ENCODE measurements at places on chromosomes 12 and 14.
A peak's percentile ranks its signal among the peaks of the same experiment; 100 is the strongest.

- no peak for DNase-seq
These were observed 6.2 kb downstream of the DUSP6 start for GRCh38 chr12:89345830-89346740.

DNA sequence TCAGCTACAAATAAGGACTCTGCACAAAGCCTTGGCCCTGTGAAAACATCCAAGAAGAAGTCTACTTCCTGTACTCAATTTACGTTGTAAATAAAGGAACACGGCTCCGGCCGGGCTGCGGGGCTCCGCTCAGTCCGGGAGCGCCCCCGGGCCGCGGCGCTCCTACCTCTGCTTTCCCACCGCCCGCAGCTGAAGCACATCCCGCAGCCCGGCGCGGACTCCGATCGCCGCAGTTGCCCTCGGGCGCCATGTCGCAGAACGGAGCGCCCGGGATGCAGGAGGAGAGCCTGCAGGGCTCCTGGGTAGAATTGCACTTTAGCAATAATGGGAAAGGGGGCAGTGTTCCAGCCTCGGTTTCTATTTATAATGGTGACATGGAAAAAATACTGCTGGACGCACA is 502.3 kb upstream of the FOXG1 start:
- no peak for DNase-seq

- DNase-seq, result no peak
These were observed 333.3 kb downstream of the SLC16A7 start for GRCh38 chr12:59929110-59929509.

DNA sequence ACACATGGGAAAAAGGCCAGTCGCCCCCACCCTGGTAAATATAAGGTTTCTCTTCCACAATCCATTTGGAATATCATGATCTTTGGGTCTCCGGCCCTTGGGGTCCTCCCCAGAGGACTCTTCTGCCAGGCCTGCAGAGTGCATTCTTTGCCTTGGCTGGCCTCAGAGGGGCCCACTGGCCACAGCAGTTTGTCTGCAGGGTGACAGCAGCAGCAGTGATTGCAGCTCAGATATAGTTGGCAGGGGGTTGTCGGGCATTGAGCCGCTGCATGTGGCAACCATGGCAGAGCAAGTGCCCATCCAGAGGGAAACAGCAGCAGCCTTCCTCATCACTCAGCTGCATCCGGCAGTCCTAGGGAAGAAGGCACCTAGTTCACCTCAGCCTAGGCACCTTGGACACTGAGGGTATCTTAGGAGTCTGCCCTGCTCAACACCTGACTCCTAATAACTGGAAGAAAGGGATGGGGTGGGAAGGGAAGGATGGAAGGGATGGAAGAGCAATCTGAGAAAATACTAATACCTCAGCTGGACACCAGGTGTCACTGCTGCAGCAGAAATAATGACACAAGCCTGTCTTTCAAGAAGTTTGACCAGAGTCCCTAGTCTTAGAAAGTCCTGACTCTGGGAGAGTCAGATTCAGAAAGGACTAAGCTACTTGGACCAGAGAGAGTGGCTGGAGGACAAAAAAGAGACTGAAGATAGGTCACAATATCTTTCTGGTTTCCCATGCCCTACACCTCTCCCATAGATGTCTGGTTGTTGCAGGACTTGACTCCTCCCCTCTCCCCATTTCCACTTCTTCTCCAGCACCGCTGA is 8.9 kb downstream of the AJUBA start:
- DNase-seq, result peak; percentile 48

- peak; percentile 45 for DNase-seq
These were observed 3.0 kb downstream of the WNT1 start for GRCh38 chr12:48980953-48981756.

DNA sequence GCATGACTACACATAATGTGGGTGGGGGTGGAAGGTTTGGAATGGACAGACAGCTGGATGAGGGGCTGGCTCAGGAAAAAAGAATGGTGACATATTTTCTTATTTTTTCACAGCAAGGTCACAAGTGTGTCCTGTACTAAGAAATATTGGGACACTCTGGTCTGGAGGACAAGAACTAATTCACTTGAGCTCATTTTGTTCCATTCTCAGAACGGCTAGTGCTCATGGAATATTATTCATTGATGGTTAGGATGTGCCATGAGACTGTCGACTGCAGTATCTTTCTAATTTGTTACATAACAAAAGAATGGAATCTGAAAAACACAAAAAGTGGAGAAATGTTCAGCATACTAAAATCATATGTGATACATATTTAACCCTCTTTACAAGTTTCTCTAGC is 149.5 kb downstream of the BMP4 start:
- no peak for DNase-seq

DNA sequence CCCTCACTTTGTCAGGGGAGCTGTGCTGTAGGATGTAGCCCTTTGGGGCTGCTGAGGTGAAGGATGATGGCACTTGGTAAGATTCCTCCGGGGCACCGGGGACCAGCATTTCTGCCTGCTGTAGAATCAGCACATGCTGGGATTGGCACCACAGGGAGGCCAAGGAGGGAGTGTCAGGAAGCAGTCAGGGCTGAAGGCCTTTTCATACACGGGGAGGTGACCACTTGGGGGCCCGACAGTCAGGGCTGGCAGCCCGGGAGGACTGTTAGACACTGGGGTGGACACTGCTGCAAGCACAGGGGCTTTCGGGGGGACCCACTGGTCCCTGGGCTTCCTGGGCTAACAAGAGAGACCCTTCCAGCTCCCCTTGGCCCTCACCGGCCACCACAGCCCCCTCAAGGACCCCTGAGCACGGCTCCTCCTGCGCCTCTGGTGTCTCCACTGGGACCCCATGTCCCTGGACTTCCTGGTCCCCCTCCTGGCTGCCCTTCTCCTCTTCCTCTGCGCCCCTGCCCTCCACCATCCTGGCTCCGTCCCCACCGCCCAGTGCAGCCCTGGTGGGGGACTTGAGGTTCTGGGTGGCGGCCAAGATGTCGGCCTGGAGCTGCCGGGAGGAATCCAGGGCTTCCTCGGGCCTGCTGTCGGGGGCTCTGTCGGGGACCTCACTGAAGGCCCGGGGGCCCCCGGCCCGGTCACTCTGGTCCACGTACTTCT is 6.5 kb downstream of the TMEM119 start:
- no peak for DNase-seq

DNA sequence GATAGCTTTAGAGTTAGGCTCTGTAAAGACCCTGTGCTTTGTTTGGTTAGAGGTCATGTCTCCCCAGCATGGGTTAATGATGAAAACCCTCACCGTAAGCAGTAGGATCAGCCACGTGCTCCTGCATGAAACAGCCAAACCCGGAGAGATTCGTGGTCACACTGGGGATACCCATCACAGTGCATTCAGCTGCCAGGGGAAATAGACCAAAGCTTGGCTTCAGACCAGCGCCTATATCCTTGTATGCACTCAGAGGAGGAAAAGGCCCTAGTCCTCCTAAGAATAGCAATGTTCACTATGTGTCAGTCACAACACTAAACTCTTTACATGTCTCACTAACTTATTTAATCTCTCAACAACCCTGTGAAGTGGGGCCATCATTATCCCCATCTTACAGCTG is 16.3 kb downstream of the SPX start:
- DNase-seq, result no peak

DNA sequence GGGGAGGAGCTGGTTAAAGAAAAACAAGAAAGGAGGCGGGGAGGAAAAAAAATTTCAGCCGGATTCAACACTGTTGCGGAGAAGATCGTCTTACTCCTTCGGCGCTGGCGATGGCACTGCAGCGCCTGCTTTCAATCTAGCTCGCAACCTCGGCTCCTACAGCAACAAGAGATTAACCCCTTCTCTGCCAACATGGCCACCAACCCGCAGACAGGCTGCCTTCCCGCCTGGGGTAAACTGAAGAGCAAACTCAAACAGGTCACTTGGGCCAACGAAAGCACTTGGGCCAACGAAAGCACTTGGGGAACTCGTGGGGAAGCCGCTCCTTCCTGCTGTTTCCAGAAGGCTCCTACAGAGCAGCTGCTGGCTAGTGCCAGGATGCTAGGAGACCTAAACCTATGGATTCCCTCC is 73.7 kb downstream of the CIT start:
- no peak for DNase-seq

- DNase-seq, result no peak
These were observed 12.1 kb upstream of the KCNMB4 start for GRCh38 chr12:70353780-70354660.

DNA sequence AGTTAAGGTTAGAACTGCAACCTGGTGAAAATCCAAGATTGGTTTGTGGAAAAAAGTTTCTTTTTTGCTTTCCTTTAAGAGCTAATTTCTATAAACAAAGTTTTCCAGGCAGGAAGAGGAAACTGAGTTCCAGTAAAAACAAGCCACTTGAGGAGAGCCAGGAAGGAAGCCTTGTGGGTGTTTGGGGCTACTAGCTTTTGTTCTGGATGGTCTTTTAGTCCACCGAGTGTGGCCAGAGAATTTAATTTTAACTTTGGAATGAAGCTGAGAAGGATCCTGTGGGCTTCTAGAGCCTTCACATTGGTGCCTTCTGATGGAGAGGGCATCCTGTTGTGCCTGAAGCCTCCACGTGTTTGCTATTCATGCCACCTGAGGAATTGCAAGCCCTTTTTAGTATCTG is 327.9 kb downstream of the C12orf75 start:
- no peak for DNase-seq

DNA sequence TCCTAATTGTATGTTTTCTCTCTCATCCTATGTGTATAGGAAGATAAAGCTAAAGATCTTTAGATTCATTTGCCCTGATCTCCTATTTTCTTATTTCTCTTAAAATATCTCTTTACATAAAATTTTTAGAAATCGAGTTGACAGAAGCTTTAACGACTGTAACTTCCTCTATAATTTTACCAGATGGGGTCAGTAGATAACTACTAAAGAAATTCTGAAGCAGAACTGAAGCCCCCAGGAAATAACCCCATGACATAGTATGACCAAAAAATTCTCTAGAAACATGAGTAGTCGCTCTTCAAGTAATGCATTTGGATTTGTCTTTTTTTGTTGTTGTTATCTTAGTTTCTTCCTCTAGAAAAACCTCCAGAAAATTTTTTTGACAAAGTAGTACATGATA is 288.0 kb downstream of the ERC1 start:
- DNase-seq, result no peak

- DNase-seq, result peak; percentile 38
These were observed 24.0 kb upstream of the LGR5 start for GRCh38 chr12:71415336-71416231.

DNA sequence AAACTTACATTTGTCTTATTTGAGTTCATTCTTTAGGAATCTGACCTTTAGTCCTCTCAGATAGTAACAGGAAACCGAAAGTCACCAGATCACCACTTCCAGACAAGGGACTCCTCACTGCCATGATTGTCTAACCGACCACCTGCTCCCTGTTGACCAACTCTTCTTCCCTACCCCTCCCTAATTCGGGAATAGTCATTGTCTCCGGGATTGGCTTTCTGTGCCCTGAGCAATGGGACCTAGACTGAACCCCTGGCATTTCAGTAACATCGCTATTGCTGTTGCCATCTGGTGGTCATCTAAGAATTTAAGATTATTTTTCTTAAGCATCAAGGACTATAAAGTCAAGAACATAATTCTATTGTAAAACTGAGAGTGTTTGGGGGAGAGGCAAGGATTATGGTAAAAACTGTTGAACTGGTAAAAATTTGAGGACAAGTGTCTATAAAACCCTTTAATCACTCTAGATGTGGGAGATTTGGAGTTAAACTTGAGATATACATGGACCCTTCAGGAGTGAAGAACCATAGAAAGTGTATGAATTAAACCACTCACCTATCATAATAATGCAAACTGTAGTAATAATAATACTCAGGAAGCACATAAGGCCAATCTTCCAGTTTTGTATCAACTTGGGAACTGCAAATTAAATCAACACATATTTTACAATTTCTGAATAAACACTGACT is 6.3 kb downstream of the CLEC2A start:
- peak; percentile 15 for DNase-seq

- no peak for DNase-seq
These were observed 764.7 kb downstream of the BCL11B start for GRCh38 chr14:98507264-98507663.

DNA sequence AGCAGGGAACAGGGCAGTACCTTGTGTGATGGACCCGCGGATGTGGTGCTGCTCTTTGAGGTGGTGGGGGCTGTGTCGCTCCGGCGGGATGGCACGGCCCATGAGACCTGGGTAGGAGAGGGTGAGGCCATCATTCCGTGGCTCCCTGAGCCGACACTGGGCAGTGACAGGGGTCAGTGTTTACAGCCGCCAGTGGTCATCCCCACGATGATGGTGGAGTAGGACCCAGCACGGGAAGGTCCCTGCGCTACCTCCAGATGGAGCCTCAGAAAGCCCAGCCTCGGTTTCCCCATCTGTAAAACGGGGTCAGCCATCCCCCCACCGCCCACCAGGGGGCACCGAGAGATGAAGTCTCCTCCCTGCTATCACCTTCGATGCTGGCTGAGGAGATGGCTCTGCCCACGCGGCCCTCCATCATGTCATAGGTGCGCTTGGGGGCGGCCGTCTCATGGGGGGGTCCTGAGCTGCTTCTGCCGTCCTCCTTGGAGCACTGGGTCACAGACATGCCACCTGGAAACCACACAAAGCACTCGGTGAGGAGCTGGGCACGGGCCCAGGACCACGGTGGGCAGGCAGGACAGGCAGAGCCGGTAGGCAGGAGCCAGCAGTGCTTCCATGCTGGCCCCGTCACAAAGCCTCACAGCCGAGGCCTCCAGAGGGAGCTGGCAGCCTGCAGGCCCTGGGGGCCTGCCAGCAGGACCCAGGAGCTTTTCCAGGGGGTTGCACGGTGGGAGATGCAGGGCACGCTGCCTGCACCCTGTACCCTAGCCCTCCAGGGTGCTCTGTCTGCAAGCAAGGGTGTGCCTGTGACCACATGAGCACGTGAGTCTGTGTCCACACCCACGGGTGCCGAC is 53.1 kb downstream of the RFLNA start:
- no peak for DNase-seq
